Stimulated activated CD8-positive, alpha-beta memory T cell treated with anti-CD3 and anti-CD28 coated beads, Interleukin-4, amount 100 ng/mL, for 4 hours (primary cell): ENCODE measurements at places on chromosomes 2 and 18.

DNA sequence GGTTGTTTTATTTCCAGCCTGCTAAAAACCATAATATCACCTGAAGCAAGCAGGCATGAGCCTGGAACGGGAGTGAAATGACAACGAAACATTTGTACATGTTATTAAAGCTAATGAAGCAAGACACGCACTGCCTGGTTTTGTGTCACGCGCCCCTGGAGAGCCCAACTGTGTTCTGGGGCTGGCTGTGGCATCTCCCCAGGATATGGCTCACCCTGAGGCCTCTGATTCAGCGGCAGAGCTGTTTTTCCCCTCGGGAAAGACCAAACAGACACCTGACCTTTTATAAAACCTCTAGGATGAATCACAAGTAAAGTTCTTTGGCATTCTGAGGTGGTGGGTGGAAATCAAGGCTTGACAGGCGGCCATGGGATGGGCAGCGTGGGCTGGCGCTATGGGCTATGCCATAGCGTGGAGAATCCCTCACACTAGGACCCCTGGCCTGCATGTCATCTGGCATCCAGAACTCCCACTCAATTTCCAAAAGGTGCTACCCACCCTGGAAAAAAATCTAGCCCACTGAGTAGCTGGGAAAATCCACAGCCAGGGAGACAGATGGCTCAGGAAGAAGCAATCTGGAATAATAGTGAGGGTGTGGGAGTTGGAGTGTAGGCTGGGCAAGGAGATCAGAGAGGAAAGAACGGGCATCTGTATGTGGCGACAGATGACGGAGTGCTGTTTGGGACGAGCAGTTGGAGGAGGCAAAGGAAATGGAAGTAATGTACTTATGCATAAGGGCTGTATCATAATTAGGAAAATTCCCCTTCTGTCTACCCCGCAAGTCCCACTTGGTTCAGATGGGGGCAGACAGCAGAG is 262.0 kb downstream of the AFF3 start:
- no peak for DNase-seq

DNA sequence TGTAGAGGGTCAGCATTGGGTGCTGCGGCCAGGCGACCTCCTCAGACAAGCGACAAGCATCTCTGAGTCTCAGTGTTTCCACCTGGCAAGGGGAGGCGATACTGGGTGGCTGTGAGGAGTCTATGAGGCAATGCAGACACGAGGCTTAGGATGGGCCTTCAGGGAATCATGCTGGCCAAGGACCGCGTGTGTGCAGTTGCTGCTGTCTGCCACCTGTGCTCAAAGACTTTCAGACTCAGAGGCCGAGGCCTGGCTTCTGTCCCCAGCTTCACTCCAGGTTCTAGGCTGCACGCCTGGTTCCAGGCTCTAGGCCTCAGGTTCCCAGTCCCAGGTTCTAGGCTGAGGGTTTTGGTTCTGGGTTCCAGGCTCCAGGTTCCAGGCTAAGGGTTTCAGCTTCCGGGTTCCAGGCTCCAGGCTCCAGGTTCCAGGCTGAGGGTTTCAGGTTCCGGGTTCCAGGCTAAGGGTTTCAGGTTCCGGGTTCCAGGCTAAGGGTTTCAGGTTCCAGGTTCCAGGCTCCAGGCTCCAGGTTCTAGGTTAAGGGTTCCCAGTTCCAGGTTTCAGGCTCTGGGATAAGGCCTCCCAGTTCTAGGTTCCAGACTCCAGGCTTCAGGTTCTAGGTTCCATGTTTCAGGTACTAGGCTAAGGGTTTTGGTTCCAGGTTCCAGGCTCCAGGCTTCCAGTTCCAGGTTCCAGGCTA is 14.8 kb downstream of the LRRFIP1 start:
- DNase-seq = no peak

GRCh38 chr2:25954199-25954752 is 28.0 kb downstream of the KIF3C start:
- no peak for DNase-seq

GRCh38 chr2:233466991-233467603 is 99.5 kb downstream of the USP40 start:
- DNase-seq = no peak

GRCh38 chr2:61664190-61664589 is 126.0 kb upstream of the XPO1 start:
- no peak for DNase-seq

DNA sequence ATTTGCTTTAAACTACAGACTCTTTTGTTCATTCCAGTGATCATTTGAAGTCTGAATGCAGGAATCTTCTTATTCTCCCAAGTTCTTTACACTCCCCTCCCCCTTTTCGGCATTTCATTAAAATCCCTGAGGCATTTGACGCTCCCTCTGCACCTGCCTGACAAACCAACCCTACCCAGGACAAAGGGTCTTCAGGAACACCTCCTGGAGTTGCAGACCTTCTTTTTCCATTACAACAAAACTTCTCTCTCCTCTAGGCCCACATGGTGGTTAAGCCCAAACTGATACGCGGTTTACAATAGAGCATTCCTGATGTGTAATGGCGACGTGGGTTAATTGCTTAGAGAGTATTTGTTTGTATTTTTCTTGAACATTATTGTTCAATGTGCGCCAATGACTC is 367.4 kb downstream of the FBXO15 start:
- DNase-seq = no peak

- DNase-seq = no peak
Measured at GRCh38 chr2:100419915-100420314, 2.4 kb upstream of the CHST10 start.

- no peak for DNase-seq
Measured at GRCh38 chr2:31161637-31162036, 23.4 kb upstream of the GALNT14 start.

DNA sequence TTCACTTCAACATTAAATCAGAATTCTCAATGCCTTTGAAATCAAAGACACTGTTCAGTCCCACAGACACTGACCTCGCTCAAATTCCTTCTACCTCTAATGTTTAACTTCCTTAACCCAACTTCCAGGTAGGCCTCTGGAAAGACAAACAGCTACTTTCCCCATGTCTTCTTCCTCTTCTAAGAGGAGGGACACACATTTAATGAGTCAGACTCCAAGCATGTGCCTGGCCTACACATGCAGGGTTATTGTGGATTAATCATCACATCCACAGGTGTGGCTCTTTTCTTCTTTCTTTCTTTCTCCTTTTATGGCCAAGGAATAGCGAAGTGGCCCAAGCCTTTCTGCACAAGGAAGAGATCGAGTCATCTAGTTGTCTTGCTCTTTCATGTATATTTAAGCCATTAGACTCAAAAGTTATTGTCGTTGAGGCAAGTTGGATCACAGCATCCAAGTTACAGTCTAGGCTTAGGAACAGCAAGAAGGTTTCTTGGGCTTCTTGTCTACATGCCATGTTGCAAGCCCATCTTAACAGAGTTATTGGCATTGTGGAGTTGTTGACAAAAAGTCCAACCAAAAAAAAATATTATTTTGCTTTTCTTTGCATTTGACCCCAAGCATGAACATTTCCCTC is 387.8 kb downstream of the IRS1 start:
- no peak for DNase-seq

DNA sequence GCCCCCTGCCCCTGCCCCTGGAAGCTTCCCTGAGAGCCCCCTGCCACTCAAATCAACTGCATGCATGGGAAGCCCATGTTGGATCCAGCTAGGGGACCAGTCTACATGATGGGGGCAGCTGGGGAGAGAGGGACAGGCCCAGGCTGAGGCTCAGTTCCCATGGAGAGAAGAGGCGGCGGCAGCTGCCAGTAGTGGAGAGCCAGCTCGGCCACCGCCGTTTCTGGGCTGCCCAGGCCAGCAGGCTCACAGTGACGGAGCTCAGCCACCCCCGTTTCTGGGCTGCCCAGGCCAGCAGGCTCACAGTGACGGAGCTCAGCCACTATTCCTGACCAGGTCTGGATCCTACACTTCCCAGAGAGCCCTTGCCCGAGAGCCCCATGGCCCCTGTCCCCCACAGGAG is 3.6 kb downstream of the MAB21L4 start:
- no peak for DNase-seq

DNA sequence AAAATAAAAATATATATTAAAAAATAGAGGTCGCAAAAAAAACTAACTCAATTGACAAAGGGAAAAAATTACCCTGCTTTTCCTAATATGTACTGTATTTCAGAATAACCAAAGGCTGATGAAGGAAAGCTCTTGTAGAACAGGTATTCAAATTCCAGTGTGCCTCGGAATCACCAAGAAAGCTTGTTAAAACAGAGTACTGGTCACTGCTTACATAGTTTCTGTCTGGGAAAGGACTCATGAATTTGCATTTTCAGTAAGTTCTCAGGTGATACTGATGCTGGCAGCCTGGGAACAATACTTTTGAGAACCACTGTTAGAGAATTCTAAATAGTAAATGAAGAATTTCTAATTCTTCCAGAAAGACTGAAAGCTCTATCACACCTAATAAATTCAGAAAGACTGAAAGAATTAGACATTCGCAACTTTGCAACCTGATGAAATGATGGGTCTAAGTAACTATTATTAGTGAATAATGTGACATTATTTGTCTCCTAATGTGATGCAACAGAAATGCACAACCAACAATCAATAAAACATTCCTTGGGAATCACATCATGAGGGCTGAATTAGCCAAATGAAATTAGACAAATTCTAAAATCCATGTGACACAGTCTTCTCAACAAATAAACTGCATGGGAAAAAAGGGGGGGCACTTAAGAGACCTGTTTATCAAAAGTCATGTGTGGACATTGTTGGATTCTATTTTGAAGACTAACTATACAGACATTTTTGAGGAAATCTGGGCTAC is 21.9 kb downstream of the RPRD1A start:
- no peak for DNase-seq

- no peak for DNase-seq
Measured at GRCh38 chr2:37232131-37232933, 874 bp downstream of the NDUFAF7 start.

DNA sequence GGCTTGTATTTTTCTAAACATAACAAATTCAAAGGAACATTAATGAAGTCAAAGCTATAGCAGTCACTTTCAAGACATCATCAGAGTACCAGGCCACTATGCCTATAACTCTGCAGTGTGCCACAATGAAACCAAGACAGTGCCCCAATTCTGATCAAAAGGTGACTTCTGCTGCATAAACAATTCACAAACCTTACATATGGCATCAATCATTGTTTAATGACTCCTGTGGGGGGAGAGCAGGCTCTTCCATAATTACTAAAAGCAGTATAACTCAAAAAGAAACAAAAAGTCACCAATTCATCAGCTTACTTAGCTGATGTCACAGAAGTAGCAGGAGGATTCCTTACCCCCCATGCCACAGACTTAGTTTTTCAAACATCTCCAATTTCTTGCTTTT is 15.5 kb downstream of the LPIN2 start:
- no peak for DNase-seq

DNA sequence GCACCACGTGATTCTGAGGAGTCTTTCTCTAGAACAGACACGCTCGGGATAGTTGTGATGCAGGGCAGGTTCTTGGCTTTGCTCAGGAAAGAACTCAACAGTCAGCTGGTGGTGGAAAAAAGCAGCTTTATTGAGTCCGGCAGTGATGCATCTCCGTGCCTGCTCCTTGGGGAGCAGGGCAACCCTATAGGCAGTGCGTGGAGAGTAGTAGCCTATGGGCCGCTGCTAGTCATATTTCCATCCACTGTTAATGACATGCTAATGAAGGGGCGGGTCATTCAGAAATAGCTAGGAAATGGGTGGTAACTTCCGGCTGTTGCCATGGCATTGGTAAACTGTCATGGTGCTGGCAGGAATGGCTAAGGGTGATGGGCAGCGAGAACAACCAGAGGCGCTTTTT is 11.6 kb upstream of the ACKR3 start:
- no peak for DNase-seq

- DNase-seq = no peak
Measured at GRCh38 chr2:20156076-20156759, 68.7 kb downstream of the SDC1 start.

GRCh38 chr2:171287611-171288010 is 126.9 kb upstream of the TLK1 start:
- no peak for DNase-seq

DNA sequence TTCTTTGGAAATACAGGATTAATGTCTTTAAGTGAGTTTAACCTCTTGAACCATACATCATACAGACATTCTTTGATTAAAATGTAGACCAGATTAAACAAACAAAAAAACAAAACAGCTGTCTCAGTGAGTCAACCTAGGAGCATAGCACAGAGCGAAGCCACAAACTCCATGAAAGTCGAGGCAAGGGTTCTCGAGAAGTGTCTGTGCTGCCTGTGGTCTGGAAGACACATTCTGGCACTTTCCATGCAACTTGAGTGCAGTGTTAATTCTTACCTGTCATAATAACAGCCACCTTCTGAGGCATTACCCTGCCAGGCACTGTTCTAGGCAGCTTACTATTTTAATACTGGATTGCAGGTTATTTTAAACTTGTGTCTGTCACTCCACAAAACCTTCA is 435.5 kb upstream of the MMADHC start:
- no peak for DNase-seq

DNA sequence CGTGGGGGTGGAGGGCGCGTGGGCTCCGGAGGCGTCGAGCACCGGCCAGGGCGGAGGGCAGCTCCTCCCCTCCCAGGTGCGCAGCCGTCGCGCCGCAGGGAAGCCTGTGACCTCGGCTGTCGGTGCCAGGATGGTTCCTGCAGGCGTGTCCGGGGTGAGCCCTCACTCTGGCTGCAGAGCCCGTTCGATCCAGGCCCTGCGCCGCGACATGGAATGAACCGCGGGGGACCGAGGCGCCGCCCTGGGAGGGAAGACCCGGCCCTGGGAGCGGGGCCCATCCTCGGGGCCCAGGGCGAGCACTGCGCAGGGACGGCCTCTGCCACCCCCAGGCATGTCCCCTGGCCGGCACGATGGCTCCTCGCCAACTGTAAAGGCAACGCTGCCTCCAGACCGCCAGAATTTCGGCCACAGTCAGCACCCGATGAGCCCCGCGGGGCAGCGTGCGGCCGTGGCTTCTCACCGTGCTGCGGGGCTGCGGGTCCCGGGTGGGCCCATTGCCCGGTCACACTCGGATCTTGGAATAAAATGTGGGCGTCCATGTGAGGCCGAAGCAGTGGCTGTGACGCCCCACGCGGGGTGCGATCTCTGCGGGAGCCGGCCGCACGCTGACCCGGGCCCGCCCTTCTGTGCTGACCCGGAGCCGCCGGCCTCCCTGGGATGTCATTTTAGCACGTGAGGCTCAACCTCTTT is 26.6 kb downstream of the SALL3 start:
- DNase-seq = no peak

GRCh38 chr2:43360137-43360536 is 133.7 kb upstream of the ZFP36L2 start:
- no peak for DNase-seq

DNA sequence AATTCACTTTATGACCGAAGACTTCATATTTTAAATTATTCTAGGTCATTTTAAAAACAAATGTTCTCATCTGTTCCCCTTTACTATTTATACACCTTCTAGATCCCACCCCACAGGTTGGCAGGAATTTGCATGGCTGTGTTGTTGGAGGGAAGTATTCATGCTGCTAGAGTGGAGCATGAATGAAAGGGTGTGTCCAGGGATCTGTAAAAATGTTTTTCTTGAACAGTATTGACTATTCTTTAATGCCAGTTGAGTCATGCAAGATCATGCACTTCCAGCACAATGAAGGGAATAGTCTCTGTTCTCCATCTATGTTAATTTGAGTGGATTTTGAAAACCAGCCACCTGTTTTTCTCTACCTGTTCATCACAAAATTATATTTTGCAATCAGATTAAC is 52.0 kb upstream of the COL3A1 start:
- no peak for DNase-seq

- no peak for DNase-seq
Measured at GRCh38 chr2:153386481-153386897, 92.1 kb downstream of the RPRM start.

GRCh38 chr2:64327510-64328414 is 126.2 kb upstream of the LGALSL start:
- peak; percentile 18 for DNase-seq
